ENCODE measurements at places on chromosomes 3 and 15.

DNA sequence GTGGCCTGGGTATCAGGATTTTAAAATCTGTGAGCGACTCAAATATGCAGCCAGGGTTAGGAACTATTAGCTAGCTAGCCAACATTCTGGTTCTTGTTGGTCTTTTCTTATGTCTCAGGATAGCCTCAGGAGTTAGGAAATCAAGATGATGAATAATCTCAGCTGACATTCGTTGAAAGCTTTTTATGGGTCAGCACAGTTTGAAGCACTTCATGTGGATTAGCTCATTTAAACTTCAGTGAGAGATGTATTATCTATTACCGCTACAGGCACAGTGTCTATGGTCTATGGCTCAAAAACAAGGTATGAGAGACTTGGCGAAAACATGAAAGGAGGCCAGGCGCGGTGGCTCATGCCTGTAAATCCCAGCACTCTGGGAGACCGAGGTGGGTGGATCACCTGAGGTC is 187.5 kb upstream of the THRB start:
- no peak for DNase-seq

DNA sequence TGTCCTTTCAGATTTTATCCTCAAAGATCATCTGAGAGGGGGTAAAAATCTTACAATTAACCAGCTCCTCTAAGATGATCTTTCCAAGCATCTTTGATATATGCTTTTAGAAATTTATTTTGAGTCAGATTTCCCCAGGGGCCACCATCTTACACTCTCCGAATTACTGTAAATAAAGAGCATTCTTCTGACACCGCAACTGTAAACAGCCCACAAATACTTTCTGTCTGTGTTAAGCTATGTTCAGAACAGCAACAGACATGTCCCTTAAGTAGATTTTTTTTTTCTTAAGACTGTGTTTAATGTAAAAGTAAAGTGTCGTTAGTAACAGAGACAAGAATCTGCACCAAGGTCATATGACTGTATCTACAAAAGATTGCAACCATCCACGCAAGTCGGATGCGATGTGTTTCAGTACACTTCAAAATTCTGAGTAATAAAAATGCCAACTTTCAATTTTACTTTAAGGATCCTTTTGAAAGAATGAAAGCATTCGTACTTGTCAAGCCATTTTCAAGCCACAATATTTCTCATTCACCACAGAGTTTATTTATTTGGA is 159.0 kb upstream of the KCNH8 start:
- no peak for DNase-seq

GRCh38 chr15:57502116-57502515 is 89.6 kb upstream of the MYZAP start:
- no peak for DNase-seq

- no peak for DNase-seq
These were observed 8.6 kb downstream of the VPS8 start for GRCh38 chr3:184820525-184820924.

DNA sequence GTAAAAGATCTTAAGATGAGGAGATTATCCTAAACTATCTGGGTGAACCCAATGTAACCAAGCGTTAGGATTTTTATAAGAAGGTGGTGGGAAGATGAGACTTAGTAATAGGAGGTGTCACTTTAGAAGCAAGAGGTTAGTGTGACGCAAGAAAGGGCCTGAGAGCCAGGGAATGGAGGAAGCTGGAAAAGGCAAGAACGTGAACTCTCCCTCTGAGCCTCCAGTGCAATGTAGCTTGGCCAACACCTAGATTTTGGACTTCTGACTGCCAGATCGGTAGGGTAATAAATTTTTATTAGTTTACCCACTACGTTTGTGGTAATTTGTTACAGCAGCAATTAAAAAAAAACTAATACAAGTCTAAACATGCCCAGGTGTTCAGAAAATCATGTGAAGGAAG is 20.8 kb upstream of the CNTN6 start:
- no peak for DNase-seq

DNA sequence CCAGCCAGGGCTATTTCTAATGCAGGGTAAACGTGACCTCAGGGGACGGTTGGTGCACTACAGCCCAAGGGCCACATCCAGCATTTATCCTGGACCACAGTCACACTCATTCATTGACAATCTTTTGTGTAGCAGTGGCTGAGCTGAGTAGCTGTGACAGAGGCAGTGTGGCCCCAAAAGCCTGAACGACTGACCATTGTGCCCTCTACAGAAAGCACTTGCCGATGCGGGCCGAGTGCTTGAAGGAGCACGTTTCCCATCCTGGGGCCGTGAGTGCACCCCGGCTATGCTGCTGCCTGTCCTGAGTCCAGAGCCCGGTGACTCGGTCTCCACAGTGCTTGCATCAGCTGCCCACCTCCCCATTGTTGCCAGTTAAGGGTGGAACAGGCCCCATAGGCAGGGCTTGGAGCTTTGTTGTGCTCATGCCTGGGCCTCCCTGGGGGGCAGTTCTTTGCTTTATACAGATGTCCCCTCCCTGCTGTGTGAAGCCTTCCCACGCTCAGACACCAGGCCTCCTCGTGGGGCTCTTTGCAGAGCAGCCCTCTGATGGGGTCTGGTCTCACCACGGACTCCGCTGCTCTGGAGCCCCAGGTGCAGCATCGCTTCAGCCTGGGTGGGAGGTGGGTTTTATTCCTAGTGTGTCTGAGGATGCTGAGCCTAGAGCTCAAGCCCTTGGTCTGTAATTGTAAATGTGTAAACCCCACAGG is 13.0 kb upstream of the SNRPA1 start:
- no peak for DNase-seq
